ENCODE measurements at places on chromosomes 13 and 19.

DNA sequence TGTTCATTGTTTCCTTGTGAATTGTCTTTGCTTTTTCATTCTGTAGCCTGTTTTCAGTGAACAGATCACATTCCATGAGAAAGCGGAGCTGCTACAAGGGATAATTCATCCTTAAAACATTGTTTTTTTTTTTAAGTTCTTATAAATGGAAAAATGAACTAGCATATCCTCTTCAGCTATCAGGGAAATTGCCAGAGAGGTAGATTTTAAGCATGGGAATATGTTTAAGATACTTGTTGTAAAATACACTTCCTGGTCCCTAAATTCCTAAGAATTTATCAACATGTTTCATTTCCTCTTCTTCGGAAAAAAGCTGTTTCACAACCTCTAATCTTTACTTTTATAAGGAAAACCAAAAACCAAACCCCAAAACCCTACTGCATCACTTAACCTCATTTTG lies 238.0 kb downstream of the POSTN start:
- no peak for DNase-seq

- no peak for DNase-seq
Measured at GRCh38 chr19:5984600-5984999, 6.7 kb upstream of the RANBP3 start.

DNA sequence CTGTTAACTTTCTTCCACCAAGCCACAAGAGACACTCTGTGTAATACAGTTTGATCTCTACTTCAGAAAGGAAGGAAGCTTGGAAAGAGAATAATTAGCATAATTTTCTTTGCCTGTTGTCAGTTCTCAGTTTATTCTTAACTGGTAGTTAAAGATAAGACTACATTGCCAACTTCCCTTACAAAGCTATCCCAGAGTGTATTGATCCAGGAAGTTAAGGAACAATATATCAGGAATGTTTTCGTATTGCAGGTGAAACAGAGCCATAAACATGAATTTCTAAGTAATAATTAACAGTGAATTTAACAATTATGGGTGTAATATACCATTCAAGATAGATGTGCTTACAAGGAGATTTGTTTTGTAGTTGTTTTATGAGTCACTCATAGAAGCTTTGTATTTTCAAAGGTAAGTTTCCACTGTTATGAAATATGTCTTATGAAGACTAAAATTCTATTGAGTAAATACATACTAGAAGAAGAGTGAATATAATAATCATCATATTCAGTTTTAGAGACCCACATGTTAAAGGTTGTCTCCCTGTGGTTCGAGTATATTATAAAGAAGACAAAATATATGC lies 88.4 kb upstream of the KLF5 start:
- DNase-seq: no peak

DNA sequence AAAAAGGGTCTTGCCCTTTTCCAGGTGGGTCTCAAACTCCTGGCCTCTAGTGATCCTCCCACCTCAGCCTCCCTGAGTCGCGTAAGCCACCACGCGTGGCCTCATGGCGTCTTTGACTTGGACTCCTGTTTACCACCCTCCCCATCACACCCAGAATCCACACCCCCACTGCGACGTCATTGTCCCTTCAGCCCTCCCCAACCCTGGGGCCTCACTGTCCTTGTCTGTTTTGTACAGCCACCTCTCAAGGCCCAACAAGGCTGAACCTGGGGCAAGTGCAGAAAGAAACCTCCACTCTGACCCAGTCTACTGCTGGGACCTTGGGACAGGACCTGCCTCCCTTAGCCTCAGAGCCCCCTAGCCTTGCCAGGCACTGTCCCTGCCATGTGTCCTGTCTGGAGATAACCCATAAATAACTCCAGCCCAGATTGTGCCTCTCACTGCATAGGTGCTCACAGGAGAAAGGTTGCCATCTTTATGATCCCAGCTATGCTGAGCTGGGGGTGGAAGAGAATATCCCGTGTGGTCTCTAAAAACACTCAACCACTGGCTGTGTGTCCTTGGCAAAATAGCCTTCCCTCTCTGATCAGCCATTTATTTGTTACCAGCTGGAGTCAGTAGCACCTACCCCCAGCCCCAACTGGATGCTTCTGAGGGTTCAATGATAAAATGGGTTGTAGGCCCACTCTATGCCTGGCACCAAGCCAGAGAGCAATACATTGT lies 1.8 kb upstream of the IFI30 start:
- DNase-seq: no peak

- DNase-seq: no peak
Measured at GRCh38 chr13:83414393-83414792, 467.9 kb downstream of the SLITRK1 start.

GRCh38 chr13:73060251-73061160 lies 1.7 kb downstream of the KLF5 start:
- DNase-seq: peak; percentile 98

GRCh38 chr19:8363803-8364771 lies at the start of gene ANGPTL4:
Gene ANGPTL4, plus strand, starts transcription at chr19:8364155. Its CDS starts 167 bp downstream, at chr19:8364322.
- DNase-seq: peak; percentile 53

DNA sequence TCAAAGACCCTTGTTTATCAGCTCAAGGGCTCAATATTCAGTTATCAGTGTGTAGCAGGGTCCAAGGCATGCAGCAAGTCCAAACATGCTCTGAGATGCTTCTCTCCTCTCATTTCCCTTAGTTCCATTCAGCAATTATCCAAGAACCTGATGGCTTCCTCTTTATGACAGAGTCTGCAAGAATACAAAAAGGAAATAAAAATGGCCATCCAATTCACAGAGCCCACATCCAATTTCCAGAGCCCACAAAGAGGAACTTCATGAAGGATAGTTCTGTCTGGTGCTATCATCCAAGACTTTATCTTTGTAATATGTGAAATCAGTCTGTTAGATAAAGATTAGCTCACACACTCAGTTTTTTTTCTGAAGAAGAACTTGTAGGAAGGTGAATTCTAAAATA lies 217.2 kb downstream of the LACC1 start:
- no peak for DNase-seq

DNA sequence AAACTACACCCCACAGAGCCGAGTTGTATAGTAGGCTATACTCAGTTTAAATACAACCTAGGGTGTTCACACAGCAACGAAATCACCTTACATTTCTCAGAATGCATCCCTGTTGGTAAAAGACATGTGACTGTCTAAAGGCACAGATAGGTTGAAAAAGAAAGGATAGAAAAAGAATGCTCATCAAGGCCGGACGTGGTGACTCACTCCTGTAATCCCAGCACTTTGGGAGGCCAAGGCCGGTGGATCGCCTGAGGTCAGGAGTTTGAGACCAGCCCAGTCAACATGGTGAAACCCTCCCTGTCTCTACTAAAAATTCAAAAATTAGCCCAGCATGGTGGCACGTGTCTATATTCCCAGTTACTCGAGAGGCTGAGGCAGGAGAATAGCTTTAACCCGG lies 3.8 kb upstream of the IL17D start:
- DNase-seq: no peak

GRCh38 chr13:110281736-110282135 lies 25.2 kb downstream of the COL4A1 start:
- DNase-seq: no peak

DNA sequence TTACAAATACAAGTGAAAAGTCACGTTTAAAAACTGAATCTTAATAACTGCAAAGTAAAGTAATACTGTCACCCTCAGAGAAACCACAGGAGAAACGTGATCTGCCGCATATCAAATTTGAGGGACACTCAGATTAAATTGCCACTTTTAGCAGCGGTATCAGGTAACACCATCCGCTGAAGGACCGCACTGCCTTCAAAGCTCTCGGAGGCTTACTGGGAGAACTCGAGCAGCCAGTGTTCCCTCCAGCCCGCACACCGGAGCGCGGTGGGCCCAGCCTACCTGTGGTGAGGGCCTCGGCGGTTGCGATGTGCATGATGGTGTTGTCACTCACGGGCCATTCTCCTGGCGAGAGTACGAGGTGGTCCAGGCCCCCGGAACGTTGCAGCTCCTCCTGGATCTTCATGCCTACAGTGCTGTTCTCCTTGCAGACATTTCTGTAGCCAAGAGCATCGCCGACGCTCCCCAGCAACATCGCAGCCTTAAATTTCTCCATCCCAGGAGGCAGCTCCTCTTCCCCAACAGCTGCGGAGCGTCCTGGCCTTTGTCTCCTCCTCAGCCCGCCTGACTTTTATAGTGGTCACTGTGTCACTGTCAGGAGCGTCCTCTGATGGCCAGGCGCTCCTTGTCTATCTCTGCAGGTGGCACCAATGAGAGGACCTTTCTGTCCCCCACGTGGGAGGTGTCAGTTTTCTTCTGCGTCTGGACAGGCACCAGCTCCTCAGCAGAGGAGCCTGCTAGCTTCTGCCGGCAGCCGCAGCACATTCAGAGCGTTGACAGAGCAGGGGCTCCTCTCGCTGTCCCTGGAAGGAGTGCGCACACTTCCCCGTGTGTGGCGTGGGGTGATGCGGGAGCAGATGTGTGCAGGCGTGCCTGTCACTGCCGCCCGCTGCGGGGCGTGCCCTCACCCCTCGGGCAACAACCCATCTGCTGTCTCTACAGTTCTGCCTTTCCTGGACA lies at the start of gene ADPRHL1:
Gene ADPRHL1 (minus strand): TSS at position 547 of the 960 bp plus-strand sequence. CDS start 51 bp downstream, at position 496.
- peak; percentile 34 for DNase-seq

- DNase-seq: no peak
Measured at GRCh38 chr19:43687660-43687997, 17.7 kb upstream of the PLAUR start.

- DNase-seq: peak; percentile 72
Measured at GRCh38 chr13:100394005-100394695, 194.4 kb downstream of the GGACT start.

GRCh38 chr19:42420055-42420544 lies 7.1 kb downstream of the LIPE start:
- DNase-seq: peak; percentile 17

DNA sequence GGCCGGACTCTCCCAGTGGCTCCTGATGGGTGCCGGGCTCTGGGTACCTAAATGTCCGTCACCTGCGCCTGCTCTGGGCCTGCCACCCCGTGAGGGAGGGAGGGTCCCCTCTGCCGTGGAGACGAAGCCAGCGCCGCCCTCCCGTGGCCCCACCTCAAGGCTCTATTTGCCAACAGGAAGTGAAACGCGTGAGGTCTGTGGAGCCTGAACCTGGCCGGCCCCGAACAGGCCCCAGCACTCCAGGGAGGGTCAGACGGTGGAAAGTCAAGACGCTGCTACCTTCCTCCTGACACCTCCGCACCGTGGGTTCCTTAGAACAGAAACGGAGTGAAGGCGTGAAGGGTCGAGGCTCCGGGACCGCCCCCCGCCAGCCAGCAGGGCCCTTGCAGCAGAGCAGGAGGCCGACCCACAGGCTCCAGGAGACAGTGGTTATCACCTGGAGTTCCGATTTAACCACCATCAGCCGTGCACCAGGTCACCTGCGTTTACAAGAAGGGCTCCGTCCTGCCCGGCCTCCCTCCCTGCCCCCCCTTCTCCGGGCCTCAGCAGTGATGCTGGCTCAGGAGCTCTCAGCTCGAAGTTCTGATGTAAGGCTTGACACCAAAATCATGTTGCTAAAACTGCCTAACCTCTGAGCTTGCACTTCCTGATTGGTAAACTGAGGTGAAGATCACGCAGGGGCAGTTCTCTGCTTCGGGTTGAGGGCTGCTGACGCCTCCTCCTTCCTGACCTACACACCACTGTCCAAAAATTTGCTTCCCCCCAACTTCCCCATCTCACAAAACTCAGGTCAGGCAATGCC lies 50.9 kb upstream of the C13orf46 start:
- DNase-seq: no peak

DNA sequence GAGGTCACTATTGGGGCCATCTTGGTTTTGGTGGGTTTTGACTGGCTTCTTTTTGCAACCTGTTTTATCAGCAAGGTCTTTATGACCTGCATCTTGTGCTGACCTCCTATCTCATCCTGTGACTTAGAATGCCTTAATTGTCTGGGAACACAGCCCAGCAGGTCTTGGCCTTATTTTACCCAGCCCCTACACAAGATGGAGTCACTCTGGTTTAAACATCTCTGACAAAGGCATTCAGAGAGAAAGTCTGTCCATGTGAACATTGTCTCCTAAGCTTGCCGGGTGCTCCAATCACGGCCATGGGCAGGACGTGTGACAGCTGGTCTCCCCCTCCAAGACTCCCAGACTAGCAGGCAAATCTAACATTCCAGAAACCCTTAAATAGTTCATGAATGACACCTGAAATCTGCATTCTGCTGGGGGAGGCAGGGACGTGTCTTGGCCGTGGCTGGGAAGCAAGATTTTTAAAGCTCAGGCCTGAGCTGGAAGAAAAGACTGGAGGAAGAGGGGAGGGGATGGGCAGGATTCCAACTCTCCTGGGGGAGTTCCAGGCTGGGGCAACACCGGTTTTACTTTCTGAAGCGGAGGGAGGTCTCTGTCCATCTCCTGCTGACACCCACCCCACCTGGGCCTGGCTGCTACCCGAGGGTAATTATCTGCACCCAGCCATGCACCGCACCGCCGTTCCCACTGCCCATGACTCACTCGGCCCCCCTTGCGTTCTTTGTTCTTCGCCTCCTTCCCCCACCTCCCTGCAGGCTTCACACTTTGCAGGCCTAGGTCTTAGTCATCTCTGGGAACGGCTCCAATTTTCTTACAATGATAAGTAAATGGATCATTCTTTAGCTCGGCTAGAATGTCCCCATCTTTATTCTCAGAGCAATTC lies 11.6 kb upstream of the OR1M1 start:
- DNase-seq: peak; percentile 75

GRCh38 chr19:2867025-2867991 lies at the start of gene ZNF556:
Gene ZNF556, plus strand, starts transcription at chr19:2867335. Its CDS starts 87 bp downstream, at chr19:2867422.
- peak; percentile 100 for DNase-seq

GRCh38 chr13:62512194-62513141 lies 1096.8 kb upstream of the PCDH20 start:
- no peak for DNase-seq

- DNase-seq: no peak
Measured at GRCh38 chr13:24355103-24355502, 45.7 kb downstream of the C1QTNF9 start.

GRCh38 chr13:35780613-35781012 lies 304.1 kb upstream of the MAB21L1 start:
- no peak for DNase-seq

GRCh38 chr13:91459485-91459884 lies 61.1 kb downstream of the GPC5 start:
- DNase-seq: no peak

DNA sequence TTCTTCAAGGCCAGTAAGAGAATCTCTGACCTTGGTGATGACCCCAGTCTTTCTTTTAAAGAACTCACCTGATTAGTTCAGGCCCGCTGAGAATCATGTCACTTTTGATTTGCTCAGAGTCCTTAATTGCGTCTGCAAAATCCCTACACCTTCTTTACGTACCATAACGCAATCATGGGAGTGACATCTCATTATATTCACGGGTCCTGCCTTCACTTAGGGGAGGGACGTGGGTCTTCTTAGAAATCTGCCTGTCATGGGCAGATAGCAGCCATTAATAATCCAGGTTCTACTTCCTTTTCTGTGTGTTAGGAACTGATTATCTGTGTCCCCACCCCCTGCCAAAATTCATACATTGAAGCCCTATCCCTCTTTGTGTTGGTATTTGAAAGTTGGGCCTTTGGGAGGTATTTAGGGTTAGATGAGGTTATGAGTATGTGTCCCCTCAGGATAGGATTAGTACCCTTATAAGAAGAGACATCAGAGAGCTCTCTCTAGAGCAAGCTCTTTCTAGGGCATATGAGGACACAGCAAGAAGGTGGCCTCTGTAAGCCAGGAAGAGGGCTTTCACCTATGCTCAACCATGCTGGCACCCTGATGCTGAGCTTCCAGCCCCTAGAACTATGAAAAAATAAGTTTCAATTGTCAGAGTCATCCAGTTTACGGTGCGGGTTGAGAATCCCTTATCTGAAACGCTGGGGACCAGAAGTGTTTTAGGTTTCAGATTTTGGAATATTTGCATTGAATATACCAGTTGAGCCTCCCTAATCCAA lies 9.9 kb downstream of the TPP2 start:
- no peak for DNase-seq

GRCh38 chr13:50934735-50935435 lies 25.3 kb downstream of the RNASEH2B start:
- DNase-seq: no peak

GRCh38 chr19:10816691-10817090 lies 19.3 kb downstream of the TMED1 start:
- no peak for DNase-seq
